NCI-H1092 (cell line): ENCODE measurements at places on chromosomes 7 and 10.

- no peak for DNase-seq
Observed at GRCh38 chr10:108633046-108633445, 1290.3 kb downstream of the XPNPEP1 start.

DNA sequence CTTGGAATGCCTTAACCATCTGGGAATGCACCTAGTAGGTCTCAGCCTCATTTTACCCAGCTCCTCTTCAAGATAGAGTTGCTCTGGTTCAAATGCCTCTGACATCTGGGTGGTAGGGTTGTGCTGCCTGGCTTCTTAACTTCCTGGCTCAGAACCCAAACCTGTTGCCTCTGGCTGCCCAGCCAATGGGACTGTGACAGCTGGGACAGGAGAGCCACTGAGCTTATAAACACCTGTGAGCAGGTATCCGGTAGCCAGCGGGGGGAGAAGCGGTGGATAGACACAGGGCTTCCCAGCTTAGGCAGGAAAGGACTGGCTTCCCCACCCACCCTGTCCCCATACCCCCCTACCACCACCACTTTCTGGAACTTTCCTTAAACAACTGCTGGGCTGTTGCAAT is 115.8 kb upstream of the CARD11 start:
- DNase-seq: no peak

DNA sequence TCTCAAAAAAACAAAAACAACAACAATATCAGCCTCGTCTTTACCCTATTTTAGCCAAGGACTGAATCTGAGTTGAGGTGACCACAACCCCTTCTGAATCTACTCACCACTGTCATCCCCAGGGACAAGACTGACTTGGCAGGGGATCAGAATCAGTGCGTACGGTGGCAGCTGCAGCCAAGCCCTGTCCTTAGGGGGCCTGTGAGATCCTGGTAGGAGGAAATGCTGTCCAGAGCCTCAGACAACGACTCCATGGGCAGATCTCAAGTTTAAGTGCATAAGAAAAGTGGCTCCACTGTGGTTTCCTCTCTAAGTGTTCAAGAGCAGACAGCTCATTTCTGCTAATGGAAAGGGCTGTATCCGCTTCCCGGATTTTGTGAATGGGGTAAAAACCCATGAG is 22.4 kb upstream of the CYTH3 start:
- no peak for DNase-seq

GRCh38 chr10:122194251-122194650 is 76.8 kb upstream of the BTBD16 start:
- DNase-seq: no peak

GRCh38 chr10:17209881-17210280 is 8.4 kb upstream of the TRDMT1 start:
- DNase-seq: no peak
